Nephron progenitor cell (in vitro differentiated cells): ENCODE measurements at places on chromosomes 4 and X.

DNA sequence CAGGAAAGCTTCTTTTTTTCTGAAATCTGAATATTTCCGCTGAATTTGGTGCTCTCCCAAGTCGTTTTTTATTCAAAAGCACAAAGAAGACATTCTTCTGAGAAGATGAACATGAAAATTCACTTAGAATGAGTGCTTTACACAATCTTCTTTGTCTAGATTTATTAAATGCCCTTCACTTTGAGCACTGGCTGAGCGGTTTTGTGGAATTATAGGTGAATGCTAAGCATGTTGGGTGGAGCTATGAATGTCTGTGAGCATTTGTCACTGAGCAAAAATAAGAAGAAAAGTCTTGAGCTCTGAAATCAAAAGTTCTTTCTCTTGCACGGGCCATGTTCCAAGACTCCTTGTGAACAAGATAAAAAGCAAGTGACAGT is 13.1 kb downstream of the GASK1B start:
- DNase-seq, result no peak

- no peak for DNase-seq
Measured at GRCh38 chr4:38752372-38752940, 30.3 kb downstream of the TLR10 start.

GRCh38 chr4:20430259-20430941 is 178.7 kb downstream of the SLIT2 start:
- no peak for DNase-seq

- no peak for DNase-seq
Measured at GRCh38 chrX:9788911-9789310, 2.7 kb downstream of the SHROOM2 start.

- no peak for DNase-seq
Measured at GRCh38 chr4:102022343-102022742, 231.8 kb downstream of the BANK1 start.

- no peak for DNase-seq
Measured at GRCh38 chrX:20056704-20057103, 60.0 kb downstream of the MAP7D2 start.

- no peak for DNase-seq
Measured at GRCh38 chr4:153890761-153891160, 101.9 kb upstream of the SFRP2 start.

- DNase-seq, result no peak
Measured at GRCh38 chr4:113741956-113742355, 19.6 kb downstream of the CAMK2D start.

- peak; percentile 58 for DNase-seq
Measured at GRCh38 chrX:49079489-49080428, at the start of gene WDR45. WDR45 (minus strand) TSS chrX:49079887; CDS start chrX:49078095, 1,792 bp downstream.

- peak; percentile 15 for DNase-seq
Measured at GRCh38 chr4:165326831-165327210, 648 bp upstream of the MSMO1 start.

GRCh38 chrX:101483705-101484104 is 1.6 kb upstream of the ARMCX4 start:
- no peak for DNase-seq

DNA sequence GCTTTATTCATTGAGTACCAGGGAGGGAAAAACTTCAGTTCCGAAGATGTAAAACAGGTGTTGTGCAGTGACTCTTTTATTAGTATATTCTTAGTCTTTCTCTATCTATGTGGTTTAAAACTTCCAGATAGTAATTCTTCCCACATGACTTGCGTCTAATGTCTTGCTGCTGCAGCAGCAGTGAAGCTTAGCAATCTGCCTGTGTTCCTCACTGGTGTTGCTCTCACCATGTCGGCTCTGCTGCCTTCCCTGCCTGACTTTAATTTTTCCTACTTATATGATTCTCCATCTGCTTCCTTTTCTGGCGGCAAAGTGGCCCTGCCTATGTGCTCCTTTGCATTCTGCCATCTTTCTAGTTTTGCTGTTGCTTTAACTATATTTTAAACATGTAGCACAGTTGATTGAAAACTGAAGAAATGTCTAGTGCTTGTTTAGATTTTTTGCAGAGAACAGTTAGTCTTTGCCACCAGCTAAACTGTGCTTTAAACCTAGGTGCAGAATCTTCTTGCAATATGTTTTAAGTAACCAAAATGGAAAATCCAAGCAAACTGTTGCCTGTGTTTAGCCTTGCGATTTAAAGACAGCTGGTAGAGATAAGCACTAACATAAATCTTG is 1934.2 kb upstream of the IGFBP7 start:
- no peak for DNase-seq

- DNase-seq, result peak; percentile 31
Measured at GRCh38 chrX:39900777-39901170, 197.0 kb downstream of the BCOR start.

DNA sequence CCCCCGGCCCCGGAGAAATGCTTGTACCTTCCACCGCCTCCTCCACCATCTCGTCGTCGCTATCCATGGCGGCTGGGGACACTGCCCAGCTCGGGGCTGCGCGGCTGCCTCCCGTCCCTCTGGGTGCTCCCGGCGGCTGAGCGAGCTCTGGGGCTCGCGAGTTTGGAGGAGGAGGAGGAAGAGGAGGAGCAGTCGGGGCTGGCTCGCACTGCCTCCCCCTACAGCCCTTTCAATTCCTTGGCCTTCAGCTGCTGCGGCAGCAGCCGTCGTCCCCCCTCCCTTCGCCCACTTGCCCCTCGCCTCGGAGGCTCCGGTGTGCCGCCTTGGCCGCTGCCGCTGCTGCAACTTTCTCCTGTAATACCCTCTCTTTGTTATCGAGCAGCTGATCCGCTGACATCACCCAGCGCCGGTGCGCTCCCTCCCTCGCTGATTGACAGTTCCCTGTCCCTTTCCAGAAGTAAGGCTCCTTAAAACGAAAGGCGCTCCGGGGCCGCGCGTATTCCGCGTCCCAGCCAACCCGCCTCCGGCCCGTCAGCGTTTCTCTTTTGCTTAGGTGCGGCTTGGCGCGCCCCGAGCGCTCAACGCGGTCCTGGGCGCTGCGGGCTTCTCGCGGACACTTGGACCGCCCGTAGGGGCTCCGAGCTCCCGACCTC is at the start of gene SETD7:
SETD7 (minus strand) TSS at position 149 of the 653 bp plus-strand sequence; CDS start at position 67, 82 bp downstream.
- peak; percentile 67 for DNase-seq

DNA sequence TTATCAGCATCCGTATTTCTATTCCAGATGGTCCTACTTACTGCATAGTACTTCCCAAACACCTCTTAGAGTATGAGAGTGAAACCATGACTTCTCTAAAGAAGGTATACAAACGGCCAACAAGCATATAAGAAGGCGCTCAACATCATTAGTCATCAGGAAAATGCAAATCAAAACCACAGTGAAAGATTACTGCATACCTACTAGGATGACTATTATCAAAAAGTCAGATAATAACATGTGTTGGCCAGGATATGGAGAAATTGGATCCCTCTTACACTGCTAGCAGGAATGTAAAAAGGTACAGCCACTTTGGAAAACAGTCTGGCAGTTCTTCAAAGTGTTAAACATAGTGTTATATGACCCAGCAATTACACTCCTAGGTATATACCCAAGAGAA is 215.3 kb upstream of the CXorf66 start:
- no peak for DNase-seq

DNA sequence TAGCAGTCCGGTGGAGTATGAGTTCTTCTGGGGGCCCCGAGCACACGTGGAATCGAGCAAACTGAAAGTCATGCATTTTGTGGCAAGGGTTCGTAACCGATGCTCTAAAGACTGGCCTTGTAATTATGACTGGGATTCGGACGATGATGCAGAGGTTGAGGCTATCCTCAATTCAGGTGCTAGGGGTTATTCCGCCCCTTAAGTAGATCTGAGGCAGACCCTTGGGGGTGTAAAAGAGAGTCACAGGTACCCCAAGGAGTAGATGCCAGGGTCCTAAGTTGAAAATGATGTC is 852 bp downstream of the MAGEH1 start:
- DNase-seq, result no peak

DNA sequence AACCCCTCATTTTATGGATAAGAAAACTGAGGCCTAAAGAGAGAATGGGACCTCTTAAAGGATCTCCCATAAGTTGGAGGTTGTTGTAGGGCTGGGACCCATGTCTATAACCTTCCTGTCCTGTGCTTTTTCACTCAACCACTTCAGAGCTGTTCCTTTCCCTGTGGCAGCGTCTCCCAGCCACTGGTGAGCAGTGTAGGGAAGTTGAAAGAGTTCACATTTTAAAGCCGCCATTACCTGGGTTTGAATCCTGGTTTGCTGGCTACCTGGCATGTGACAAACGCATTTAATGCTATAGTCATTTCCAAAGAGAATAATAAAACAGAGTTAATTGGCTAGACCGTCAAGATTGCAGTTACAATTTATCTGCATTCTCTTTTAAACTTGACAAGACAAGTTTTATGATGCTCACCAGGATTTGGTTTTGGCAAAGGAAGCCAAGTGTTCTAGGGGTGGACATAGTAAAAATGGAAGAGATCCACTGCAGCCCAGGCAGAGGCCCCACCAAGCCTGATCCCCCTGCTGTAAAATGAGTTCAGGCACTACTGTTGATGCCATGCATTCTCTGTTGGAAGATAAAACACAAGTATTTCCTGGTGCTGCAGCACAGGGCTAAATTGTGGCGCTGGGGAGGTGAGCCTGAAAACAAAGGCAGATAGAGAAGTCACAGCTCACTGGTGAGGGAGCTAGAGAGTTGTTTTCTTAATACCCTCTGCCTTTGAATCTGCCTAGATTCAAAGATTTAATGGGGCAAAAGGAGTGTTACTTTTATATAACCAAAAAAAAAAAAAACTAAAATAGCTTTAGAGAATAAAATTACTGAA is 218.7 kb downstream of the NWD2 start:
- DNase-seq, result no peak

DNA sequence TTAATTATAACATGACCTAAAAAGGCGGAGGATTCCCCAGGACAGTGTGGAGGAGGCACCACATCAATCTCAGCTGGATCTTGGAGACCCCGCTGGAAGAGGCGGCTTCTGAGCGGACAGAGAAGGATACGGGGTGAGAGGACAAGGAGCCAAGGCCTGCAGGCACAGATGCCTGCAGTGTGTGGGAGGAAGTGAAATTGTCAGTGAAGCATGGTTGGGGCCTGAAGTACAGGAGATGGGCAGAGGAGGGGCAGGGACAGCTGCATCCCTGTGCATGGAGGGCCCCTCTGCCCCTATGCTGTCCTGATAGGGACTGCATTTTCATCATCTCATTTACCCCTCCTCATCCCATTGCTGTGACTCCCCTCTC is 1.7 kb upstream of the SLC2A9 start:
- DNase-seq, result no peak

GRCh38 chrX:40155589-40156469 is 58.1 kb upstream of the BCOR start:
- peak; percentile 48 for DNase-seq

GRCh38 chrX:21863241-21863640 is 7.5 kb downstream of the YY2 start:
- no peak for DNase-seq

- no peak for DNase-seq
Measured at GRCh38 chr4:15714646-15715435, 12.0 kb downstream of the BST1 start.

DNA sequence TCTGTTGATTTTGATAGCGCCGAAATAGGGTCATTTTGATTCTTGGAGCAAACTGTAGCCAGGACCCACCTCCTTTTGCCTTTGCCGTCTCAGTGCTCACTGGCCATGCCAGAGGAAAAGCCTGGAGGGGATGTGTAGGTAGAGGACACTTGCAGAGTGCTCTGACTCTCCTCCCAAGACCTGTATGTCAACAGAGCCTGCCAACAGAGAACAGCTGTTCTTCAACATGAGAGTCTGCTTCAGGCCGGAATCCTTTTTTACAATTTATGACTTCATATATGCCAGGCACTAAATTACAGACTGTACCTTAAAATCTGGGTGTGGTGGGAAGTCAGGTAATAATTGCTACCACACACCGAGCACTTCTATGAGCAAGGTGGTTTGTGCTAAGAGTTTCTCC is 94.2 kb downstream of the KDR start:
- no peak for DNase-seq

DNA sequence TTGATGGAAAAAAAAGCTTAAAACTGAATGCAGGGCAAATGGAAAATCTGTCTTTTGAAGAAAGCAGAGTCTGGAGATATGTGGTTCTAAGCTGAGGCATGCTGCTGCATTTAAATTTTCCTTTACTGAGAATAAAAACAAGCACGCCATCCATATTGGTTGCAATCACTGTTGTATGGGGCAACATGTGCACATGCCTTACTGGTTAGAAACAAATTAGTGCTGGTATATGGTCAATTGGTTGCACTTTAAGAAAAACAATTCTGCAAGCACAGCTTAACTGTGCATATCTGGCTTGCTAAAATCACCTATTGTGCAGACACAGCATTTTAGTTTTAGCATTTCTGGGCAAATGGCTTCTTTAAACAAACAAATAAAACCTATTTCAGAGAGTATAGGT is 239.1 kb downstream of the NDST4 start:
- no peak for DNase-seq

GRCh38 chrX:120790118-120790517 is 85.5 kb downstream of the CT47B1 start:
- DNase-seq, result peak; percentile 23

DNA sequence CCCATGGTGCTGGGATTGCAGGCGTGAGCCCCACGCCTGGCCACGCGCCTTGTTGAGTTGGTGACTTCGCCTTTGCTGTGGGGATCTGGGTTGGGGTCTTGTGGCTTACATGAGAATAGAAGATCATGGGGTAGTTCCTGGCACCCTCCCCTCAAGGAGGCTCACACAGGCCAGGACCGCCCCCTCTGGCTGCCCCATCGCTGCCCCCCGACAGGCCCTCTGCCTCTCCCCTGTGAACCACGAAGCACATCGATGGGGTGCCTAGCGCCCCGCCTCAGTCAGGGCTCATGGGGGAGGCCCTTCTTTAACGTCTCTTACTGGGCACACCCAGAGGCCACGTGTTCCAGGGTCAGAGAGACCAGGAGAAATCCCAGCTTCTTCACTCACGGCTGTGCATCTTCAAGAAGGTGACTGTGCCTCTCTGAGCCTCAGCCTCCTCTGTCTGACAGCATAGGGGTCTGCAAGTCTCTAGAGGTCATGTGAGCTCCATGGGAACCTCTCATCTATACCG is 23.6 kb upstream of the SPON2 start:
- no peak for DNase-seq

DNA sequence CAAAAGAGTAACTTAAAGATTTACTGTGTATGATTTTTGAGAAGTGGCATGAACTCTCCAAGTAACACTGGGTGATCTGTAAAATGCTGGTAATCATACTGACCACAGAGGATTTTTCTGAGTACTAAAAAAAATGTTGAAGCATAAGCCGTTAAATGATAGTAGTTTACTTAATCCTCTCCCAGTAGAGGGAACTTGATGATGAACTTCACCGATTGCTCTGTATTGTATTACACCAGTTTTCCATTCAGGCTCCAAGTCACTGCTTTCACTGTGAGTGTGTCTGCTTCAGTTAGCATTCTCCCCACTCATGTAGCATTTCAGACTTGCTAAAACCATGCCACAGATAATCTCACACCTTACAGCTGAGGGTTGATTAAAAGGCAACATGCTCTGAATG is 294.1 kb downstream of the GBA3 start:
- DNase-seq, result no peak

GRCh38 chr4:58453956-58454355 is 1343.8 kb upstream of the IGFBP7 start:
- DNase-seq, result no peak

DNA sequence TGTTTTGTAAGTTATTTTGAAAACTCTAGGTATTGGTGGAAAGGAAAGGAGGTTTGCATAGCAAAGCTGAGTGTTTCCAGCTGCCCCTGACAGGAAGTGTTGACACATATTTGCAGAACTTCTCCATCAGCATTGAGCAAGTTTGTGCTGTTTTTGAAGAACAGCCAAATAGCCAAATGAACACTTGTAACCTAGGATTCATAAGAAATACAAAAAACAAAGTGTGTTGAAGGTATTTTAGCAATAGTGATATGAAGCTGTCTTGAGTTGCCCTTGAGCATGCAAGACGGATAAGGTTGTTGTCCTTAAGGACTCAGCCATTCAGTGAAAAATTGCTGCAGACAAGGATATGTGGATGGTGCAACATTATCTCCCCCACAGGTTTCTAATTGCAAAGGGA is 68.3 kb upstream of the PGM2 start:
- DNase-seq, result no peak
